ENCODE measurements at places on chromosomes 11 and 22.

- no peak for DNase-seq
Observed at GRCh38 chr11:12393691-12394090, 16.3 kb downstream of the PARVA start.

DNA sequence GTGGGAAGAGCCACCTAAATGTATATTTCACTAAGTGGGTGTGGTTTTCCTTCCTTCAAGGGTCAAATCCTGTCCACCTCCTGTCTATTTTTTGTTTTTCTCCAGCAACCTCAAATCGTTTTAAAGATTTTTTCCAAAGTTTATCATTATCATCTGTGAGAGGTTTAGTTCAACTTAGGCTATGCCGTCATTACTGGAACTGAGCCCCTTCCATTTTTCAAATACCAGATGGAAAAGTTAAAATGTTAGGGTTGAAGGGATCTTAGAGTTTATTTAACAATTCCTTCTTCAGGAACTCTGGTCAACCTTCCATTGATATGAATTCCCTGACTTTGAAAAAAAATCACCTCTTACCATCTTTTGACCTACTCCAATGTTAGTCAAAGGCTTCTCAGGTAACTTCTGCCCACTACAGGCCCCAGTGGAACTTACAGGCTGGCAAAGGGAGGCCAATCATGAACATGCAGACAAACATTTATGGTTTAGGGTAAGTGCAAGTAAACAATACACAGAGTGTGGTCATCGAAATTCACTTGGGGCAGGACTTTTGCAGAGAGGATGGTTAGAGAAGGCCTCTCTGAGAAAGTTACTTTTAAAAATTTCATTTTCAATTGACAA, 45.2 kb downstream of the SYN3 start:
- DNase-seq, result no peak

DNA sequence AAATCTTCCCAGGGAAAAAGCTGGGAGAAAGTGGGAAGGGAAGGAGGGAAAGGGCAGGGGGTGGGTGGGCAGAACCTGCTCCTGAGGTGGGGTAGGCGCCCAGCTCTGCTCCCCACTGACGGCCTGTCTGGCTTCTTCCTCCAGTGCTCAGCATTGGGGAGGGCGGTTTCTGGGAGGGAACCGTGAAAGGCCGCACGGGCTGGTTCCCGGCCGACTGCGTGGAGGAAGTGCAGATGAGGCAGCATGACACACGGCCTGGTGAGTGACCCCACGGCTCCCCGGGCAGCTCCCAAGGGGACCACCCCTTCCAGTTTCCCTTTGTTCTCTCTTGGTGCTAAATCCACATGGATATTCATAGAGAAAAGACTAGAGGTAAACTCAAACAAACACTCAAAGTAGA, 25.9 kb downstream of the SHANK3 start:
- DNase-seq, result no peak

DNA sequence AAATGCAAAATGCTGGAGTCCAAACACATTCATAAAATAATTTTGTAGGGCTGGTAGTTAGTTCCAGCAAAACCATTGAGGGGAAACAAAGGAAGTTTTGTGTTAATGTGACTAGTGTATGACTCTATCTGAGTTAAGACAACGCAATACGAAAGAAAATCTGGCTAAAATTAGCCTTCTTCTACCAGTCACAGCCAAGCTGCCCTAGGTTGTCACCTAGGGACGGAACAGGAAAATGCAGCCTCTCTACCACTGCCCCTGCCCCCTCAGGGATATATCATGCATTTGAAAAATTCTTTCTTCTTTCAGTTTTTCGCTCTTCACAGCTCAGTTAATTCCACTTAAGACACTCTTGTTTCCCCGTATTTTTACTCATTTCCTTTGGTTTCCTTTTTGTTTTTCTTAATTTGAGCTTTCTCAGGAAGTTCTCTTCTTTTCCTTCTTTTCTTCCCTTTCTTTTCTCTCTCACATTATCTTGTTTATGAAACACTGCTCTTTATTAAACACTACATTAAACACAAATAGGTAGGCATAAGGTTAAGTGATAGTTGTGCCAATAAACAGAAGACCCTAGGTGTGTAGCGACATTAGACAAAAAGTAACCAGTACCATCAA, 30.6 kb downstream of the KIRREL3 start:
- no peak for DNase-seq

DNA sequence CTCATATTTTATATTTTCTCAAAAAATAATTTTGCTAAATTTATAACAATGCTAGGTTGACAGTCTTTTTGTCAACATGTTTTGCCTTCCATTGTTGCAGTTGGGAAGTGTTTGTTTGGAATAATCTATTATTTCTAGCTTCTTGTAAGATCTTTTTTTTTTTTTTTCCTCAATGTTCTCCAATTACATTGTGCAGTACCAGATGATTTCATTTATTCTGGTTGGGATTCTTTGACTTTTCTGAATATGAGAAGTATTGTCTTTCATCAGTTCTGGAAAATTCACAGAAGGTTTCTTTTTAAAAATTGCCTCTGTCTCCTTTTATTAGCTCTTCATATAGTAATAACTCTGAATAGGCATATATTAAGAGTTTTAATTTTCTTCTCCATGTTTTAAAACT, 245.4 kb downstream of the DYNC2H1 start:
- no peak for DNase-seq

GRCh38 chr11:76380159-76380976, 564 bp downstream of the THAP12 start:
- DNase-seq, result no peak

DNA sequence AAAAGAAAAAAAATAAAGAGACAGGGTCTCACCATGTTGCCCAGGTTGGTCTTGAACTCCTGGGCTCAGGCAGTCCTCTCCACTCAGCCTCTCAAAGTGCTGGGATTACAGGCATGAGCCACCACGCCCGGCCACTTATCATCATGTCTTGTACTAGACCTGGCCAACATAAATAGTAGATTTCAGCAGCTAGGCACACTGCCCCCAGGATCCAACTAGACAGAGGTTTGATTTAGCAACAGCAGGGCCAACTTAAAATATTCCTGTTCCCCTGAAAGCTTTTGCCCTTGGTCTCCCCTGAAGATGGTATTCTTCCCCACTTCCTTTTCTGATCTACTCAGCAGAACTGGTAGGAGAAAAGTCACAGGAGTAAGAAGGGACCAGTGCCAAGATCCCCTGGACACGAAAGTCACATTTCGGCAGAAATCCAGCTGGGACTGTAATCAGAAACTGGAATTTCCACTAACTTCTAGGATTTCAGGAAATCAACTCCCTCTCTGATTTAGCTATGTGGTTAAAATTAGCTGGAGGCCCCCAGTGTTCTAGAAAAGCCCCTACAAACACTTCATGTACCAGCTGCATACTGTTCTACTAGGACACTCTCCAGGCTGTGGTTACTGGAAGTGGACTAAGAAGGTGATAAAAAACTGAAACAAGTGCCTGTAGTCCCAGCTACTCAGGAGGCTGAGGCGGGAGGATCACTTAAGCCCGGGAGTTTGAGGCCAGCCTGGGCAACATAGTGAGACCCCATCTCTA, 8.9 kb upstream of the PPP2R1B start:
- DNase-seq, result no peak

- no peak for DNase-seq
Observed at GRCh38 chr22:44581096-44581435, 83.0 kb upstream of the RTL6 start.

GRCh38 chr22:48824712-48825651, 1002.7 kb downstream of the BRD1 start:
- no peak for DNase-seq

DNA sequence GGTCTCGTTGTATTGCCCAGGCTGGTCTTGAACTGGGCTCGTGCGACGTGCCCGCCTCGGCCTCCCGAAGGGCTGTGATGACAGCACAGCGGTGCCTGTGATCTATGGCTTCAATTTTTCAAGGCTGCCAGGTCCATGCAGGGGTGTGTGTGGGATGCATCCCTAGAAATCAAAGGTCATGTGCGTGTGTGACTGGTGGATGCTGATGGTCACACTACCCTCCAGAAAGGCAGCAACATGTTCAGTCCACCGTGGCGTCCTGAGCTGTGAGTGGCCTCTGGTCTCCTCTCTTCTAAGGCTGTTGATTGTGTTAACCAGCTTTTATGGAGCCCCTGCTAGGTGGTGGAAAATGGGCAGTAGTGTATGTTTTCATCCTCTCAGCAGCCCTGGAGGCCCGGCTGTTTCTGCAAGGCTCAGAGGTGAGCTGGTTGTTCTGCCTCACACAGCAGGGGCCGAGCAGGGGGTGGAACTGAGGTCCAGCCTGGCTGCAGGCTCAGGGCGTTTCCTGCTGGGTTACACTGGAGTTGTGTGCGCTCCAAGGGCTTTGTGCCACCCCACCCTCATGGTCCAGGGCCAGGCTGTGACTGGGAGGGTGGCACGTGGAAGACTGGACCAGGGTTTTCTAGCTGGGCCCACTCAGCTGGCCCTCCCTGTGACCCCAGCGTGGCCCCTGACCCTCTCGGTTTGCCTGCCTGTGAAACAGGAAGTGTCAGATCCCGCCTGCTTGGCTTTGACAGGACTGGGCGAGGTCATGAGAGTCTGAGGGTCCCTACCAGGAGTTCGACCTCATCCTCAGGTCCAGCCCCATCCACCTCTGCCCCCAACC, 7.7 kb downstream of the BIK start:
- no peak for DNase-seq

DNA sequence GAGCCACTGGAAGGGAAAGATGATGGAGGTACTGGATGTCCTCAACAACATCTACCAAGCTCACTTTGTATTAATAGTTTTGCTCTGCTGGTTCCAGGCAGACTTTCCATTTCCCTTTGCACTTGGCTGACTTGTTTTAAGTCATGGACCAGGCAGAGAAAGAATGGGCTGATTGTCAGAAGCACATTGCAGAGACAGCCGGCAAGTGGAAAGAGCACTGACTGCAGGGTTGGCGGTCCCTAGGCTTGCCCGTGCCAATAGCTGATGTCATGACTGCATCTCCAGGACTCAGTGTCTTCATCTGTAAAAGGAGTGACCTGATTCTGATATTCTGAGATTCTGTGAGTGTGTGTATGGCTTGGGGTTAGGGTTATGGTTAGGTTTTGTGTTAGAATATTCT, 20.9 kb upstream of the NNMT start:
- no peak for DNase-seq
